ENCODE measurements at places on chromosomes 3 and 15. TPM values are rescaled to one million over a fixed set of nuclear protein-coding genes. Genes with fewer than 3 reads are reported as not detected.

DNA sequence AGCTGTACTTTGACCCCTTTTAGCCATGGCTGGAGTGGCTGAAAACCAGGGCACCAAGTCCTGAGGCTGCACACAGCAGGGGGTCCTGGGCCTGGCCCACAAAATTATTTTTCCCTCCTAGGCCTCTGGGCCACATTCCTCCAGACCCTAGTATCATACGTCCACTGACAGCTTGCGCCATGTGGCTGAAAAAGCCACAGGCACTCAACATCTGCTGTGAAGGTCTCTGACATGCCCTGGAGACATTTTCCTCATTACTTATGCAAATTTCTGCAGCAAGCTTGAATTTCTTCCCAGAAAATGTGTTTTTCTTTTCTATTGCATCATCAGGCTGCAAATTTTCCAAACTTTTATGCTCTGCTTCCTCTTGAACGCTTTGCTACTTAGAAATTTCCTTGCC, 239.0 kb downstream of the SQOR start:
- no peaks in the 10 kb centered on the region for H3K27me3 ChIP-seq
- no peak overlapping the region for H3K27ac ChIP-seq
- H3K36me3 ChIP-seq: peaks cover 32% of the 10 kb centered on the region
- H3K4me3 ChIP-seq: no peak overlapping the region

DNA sequence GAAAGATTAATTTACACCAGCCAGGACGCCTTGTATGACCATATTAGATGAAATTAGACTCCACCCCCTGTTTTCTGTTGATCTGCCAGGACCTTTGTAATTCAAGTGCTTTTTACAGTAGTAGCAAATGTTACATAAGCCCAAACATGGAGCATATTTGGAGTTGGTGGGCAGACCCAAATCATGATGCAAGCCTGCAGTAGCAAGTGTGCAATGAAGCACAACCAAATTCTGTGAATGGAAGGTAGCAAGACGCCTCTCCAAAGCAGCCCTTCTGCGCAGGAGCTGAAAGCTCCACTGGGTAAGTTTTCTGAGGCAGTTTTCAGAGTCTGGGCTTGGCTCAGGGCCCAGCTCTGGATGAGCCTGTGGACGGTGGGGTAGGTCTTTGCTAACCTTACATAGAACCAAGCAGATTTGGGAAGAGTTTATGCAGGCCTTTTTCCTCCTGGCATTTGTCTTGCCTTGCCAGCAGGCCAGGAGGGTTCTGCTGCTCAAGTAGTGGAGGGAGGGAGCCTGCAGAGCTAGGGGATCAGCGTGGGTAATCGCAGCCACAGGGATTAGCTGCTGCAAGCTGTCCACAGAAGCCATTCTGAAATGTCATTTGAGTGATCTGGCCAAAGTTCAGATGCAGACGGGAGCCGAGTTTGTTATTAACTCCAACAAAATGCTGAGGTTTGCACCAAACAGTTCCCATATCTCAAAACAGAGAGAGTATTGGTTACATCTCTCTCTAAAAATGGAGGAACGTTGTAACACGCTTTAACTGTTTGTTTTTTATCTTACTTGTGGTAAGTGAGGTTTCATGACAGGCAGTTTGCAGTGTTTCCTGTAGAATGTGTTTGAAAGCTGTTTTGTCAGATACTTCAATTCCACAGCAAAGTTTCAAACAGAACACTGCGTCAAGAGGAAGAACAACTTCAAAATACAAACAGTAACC, 55.4 kb downstream of the PSMD6 start:
- peak overlapping the region; percentile 36 for H3K27ac ChIP-seq
- H3K27me3 ChIP-seq: no peaks in the 10 kb centered on the region
- H3K4me1 ChIP-seq: peaks cover 90% of the 10 kb centered on the region
- no peak for DNase-seq
- H3K4me3 ChIP-seq: peak overlapping the region; percentile 22
- no peaks in the 10 kb centered on the region for H3K36me3 ChIP-seq

Gene RBP2
- total RNA-seq: not detected

GRCh38 chr3:99232696-99233095, 331.2 kb upstream of the DCBLD2 start:
- DNase-seq: no peak
- no peaks in the 10 kb centered on the region for H3K36me3 ChIP-seq
- H3K27me3 ChIP-seq: no peaks in the 10 kb centered on the region
- peaks cover 9% of the 10 kb centered on the region for H3K4me1 ChIP-seq
- H3K4me3 ChIP-seq: no peak overlapping the region
- H3K27ac ChIP-seq: no peak overlapping the region

DNA sequence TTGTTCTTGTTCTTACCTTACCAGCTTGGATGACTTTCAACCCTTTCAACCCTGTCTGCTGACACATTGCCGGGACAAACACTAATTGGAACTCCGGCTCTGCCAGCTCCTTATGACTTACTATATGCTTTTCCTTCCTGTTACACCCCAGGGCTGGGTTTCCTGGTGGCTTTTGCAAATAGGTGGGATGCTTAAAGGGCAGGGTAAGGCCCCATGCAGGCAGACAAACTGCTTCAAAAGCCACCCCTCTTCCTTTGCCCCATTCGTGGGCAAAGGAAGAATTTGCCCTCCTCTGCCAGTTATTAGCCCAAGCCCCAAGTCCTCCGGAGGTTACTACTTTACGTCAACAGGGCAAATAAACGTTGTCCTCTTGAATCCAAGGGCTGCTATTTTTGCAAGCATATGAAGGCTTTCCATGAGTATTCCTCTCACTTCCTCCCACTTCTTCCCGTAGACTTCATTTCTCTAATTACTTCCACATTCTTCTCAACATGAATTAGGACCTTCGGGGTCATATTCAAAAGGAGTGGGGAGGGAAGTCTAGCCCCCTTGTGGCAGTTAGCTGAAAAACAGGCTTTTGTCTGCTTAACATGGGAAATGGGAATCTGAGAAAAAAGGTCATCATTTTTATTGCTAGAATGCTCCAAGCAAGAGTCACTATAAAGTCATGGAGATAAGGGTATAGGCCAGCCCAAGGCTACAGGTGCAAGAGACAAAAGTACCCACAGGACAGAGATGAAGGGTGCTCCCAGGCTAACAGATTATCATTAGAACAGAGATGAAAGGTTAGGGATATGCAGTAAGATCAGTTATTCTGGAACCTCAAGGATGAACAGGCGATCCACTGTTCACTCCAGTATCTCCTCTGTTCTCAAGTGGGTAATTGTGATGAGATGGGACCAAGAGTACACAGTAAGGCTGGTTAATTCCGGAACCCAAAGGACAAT, 56.3 kb upstream of the FSTL1 start:
- no peak overlapping the region for H3K4me3 ChIP-seq
- peak; percentile 39 for DNase-seq
- peaks cover 32% of the 10 kb centered on the region for H3K36me3 ChIP-seq
- no peaks in the 10 kb centered on the region for H3K27me3 ChIP-seq

Gene C3orf85
- total RNA-seq: not detected

Gene ZBED2
- total RNA-seq: 0.09 TPM

Measured in WTC11 (cell line).